HCT116 (cell line): ENCODE measurements at places on chromosomes 1 and 21. TPM values are rescaled to one million over a fixed set of nuclear protein-coding genes. Genes with fewer than 3 reads are reported as not detected.

CHIT1 gene
- not detected for total RNA-seq

GRCh38 chr1:32786856-32787255 lies 30.3 kb downstream of the YARS1 start:
- no peak for DNase-seq

FCGR1A gene
- total RNA-seq: not detected

- no peak for DNase-seq
These were observed 27.3 kb downstream of the CDCP2 start for GRCh38 chr1:54125386-54126070.

- DNase-seq: no peak
These were observed 611.4 kb upstream of the USP24 start for GRCh38 chr1:55826381-55827080.

DNA sequence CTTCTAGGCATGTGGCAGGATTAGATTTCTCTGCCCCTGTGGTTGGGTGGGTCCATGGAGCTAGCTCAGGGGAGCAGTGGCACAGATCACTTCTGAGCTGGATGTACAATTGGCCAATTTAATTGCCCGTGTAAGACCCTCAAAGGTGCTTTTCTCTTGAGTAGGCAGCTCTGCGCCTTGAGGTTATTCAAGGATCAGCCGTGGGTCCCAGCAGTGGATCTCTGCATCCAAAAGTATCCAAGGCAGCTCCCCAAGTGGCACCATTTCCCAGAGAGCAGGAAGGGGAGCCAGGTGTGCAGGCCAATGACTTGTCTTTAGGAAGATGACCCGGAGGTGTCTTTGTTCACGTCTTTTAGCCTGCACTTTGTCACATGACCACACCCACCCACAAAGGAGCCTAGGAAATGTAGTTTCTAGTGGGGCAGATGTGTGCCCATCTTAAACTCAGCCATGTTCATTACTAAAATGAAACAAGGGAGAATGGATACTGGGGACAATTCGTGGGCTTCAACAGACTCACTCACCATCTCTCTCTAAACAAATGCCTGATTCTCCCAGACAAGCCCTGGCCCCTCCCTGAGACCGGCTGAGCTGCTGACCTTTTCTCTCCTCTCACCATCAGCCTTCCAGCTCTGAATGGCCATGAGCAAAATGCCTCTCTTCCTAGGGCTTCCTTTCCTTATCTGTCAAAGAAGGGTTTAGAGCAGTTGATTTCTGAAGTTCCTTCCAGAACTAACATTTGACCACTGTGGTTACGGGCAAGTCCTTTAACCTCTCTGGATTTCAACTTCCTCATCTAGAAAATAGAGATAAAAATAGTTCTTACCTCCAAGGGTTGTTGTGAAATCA lies 41.4 kb upstream of the TENT5C start:
- no peak for DNase-seq

DNA sequence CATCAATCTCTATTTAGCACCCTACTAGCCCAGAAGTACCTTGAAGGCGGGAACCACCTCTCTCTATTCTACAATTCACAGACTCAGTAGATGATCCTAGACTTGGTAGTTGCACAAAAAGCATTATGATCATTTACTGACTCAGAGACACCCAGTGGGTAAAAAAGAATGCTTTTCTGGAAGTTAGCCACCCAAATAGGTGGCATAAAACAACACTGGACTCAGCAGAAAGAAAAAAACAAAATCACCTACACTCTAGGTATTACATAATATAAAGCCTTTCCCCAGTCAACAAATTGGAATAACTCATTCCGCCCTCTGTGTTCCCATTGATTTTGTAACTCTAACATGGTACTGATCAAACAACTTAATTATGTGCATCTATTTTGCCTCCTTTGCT lies 126.3 kb downstream of the PTPN14 start:
- no peak for DNase-seq

- no peak for DNase-seq
These were observed 5.7 kb upstream of the ARID1A start for GRCh38 chr1:26690157-26690556.

GRCh38 chr1:53332186-53332564 lies 4.3 kb upstream of the LRP8 start:
- DNase-seq: no peak

- no peak for DNase-seq
These were observed 28.8 kb downstream of the KRTAP21-3 start for GRCh38 chr21:30689822-30690221.
